ENCODE measurements at places on chromosomes 2 and 18.

GRCh38 chr2:127007652-127008051 lies 99.3 kb downstream of the BIN1 start:
- DNase-seq: no peak

DNA sequence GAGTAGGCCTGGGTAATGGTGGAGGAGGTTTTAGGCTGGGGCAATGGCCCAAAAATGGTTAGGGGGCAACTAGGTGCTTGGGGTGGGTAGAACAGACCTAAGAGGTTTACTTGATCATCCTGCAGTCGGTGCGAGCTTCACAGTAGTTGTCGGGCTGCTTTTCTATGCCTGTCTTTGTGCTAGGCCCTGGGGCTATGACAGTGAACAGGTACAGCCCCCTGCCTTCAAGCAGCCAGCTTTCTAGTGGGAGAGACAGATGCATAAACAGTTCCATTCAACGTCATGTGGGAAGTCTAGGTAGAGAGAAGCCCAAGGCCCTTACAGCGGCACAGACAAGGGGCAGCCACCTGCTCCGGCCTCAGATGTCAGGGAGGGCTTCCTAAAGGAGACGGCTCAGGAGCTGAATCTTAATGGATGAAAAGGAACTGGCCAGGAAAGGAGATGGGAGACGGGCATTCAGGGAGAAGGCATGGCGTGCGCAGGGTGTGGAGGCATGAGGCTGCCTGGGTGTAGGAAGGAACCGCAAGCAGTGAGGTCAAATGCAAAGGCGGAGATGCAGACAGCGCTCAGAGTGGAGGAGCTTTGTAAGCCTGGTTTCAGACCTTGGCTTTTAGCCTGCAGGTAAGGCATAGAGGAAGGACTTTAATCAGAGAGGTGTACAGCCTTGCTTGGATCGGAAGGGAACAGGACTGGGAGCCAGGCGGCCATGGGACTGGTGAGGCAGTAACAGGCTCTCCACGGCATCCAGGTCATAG lies 6.0 kb downstream of the CTIF start:
- no peak for DNase-seq

DNA sequence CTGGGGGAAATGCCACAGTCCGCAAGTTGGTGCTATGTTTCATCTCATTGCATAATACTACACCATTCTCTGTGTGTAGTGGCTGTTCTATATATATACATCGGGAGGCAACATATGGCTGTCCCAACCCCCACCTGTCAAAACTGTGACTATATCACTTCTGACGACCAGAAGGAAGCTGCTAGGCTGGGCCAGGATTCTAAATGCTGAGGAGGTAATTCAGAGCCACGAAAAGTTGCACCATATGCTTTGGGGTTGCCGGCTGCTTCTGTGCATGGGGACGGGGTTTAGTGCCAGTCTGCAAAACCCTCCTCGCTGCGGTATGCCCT lies 117.3 kb downstream of the MSH2 start:
- no peak for DNase-seq

GRCh38 chr2:172462849-172463381 lies 35.5 kb downstream of the ITGA6 start:
- DNase-seq: no peak

DNA sequence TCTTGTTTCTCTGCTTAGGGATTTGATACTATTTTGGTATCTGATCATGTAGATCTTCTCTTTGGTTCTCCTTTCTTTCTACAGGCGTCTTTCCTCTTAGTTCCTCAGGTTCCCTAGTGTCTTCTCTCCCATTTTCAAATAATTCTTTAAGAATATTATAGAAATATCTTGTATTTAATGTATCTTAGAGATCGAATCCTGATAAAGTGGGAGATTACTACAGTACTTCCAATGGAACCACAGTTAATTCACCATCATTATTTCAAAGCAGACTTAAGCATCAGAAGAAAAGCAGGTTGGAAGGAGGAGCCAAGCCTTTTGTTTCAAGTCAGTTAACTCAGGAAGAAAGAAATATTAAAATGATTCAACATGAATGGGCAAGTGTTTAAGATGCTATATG lies 1.1 kb upstream of the CHN1 start:
- DNase-seq: no peak

DNA sequence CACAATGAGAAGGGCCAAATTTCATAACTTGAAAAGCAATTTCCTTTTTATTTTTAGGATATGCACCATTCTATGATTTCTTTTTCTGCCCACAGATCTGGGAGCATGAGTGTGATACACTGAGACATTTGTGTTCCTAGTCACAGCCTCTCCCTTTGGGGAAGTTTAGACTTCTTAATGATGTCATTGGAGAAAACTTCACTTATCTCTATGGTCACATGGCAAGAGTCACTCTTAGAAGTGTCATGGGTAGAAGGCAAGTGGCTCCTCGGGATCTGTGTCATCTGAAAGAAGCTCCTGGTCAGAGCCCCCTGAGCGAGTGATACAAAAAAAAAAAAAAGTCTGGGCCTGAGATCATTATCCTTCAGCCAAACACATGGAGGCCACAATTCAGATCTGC lies 62.5 kb upstream of the LGALSL start:
- no peak for DNase-seq

GRCh38 chr2:2237563-2237962 lies 93.5 kb downstream of the MYT1L start:
- DNase-seq: no peak

DNA sequence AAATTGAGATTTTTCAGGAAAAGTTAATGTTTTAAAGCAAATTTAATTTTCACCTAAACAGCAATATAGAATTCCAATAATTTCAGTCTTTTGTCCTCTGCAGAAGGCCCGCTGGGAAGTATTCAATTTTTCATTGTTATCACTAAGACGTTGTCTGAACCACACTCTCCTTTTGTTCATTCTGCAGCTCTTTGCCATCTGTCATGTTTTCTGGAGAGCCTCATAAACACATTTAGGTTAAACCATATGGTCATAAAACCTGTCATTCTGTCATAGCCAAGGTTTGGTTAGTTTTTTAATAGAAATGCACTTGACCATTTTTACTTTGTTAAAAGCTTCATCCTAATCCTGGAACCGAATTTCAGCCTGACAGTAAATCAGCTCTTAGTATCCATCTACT lies 54.0 kb upstream of the PGAP1 start:
- no peak for DNase-seq

DNA sequence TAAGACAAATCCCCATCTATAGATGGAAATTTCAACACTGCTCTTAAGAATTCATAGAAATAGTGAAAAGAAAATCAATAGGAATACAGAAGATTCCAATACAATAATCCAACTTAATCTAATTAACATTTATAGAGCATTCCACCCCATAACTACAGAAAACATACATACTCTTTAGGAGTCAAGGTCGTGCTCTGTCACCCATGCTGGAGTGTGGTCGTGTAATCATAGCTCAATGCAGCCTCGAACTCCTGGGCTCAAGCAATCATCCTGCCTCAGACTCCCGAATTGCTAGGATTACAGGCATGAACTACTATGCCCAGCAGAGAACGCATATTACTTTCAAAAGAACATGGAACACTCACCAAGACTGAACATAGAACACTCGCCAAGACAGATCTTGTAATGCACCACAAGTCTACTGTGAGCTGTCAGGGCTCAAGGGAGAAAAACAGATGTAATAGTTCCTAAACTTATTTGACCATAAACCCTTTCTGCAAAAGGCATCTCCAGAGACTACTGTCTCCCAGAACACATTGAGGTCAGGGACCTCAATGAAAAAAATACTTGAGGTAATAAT lies 14.1 kb downstream of the MEMO1 start:
- no peak for DNase-seq

- no peak for DNase-seq
Observed at GRCh38 chr2:157261199-157261782, 3.8 kb downstream of the GALNT5 start.

- DNase-seq: no peak
Observed at GRCh38 chr2:148534416-148535204, 109.9 kb upstream of the EPC2 start.

- no peak for DNase-seq
Observed at GRCh38 chr2:569681-570080, 107.5 kb downstream of the TMEM18 start.

GRCh38 chr2:64650296-64650695 lies 3.4 kb downstream of the SERTAD2 start:
- DNase-seq: no peak

DNA sequence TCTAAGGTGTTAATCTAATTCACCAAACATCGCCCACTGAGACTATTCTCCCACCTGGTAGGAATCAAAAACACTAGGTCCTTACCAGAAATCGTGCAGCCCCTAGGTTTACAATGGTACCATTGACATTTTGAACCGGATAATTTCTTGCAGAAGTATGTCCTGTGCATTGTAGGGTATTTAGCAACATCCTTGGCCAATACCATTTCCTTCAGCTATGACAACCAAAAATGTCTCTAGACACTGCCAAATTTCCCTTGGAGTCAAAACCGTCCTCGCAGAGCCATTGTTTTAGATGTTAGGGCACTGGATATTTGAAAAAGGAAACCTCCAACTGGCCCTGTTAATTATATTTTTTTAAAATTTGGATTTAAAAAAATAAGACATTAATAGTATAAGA lies 3.8 kb downstream of the VPS54 start:
- no peak for DNase-seq

Data from ascending aorta (tissue), 2 donors.